ENCODE measurements at places on chromosomes 2 and 18. TPM values are rescaled to one million over a fixed set of nuclear protein-coding genes. Genes with fewer than 3 reads are reported as not detected.

Gene ATAD2B
- polyA plus RNA-seq: 7.2 TPM

Gene SCYGR4
- not detected for polyA plus RNA-seq

Gene CRYBA2
- polyA plus RNA-seq: not detected

Gene BCS1L
- 12.3 TPM for polyA plus RNA-seq

Gene NEU2
- polyA plus RNA-seq: not detected

Gene CXCR4
- polyA plus RNA-seq: 391 TPM

Gene SCTR
- not detected for polyA plus RNA-seq

Gene LAMA3
- polyA plus RNA-seq: not detected

Gene CBLN2
- polyA plus RNA-seq: not detected

Gene TMEM200C
- polyA plus RNA-seq: not detected

Gene NCK2
- 2.5 TPM for polyA plus RNA-seq

Gene HOXD8
- polyA plus RNA-seq: not detected

Gene B3GNT7
- polyA plus RNA-seq: not detected

Gene UGT1A4
- not detected for polyA plus RNA-seq

Data from CD14-positive monocyte (primary cell).